ENCODE measurements at places on chromosomes 7 and 10.

- ATAC-seq, result no peak
These were observed 163.1 kb downstream of the PPP1R17 start for GRCh38 chr7:31850066-31850465.

GRCh38 chr7:48207155-48207675, 36.0 kb downstream of the ABCA13 start:
- no peak for ATAC-seq

DNA sequence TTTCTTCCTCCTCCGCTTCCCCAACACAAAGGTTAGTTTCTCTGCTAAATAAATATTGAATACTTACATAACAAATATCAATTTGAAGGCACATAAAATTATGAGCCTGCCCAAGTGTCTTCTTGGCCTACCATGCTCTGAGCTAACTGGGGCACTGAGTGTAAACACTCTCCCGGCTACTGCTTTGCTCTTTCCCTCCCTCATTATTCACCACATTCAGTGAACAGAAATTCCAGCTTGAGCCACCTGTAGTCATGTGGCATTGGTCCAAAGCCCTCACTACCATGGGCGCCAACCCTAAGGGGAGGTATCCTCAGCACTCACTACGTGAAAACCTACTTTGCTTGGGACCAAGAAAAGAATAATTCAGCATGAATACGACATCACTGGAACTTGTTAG, 409.0 kb downstream of the KCNMA1 start:
- ATAC-seq, result no peak

DNA sequence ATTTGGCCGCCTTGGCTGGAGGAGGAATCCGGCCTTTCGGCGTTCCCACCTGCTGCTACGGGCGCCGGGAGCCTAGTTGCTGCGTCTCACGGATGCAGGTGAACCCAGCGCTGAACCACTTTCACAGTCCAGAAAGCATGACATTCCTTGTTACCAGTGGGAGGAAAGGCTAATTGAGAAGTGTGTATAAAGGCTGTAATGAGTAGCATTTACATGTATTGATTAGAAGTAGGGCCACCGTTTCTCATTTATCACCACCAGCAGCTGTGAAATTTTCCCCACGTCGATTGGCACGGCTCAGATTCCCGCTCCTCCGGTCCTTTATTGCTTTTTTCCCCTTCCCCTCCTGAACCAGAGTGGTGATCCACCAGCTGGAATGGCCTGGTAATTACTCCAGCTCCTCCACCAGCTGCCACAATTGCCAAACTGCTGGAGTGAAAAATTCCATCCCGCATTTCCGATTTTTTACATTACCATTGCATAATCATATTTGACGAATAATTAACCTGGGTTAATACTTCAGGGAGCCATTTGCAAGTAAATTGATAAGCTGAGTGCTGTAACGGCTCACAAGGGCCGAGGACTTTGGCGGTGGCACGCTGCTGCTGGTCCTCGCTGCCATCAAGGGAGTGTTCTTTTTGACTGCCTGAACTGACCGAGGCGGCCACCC, 153.3 kb downstream of the POU6F2 start:
- no peak for ATAC-seq

- ATAC-seq, result no peak
These were observed 59.5 kb upstream of the ACSM6 start for GRCh38 chr10:95134490-95134889.

DNA sequence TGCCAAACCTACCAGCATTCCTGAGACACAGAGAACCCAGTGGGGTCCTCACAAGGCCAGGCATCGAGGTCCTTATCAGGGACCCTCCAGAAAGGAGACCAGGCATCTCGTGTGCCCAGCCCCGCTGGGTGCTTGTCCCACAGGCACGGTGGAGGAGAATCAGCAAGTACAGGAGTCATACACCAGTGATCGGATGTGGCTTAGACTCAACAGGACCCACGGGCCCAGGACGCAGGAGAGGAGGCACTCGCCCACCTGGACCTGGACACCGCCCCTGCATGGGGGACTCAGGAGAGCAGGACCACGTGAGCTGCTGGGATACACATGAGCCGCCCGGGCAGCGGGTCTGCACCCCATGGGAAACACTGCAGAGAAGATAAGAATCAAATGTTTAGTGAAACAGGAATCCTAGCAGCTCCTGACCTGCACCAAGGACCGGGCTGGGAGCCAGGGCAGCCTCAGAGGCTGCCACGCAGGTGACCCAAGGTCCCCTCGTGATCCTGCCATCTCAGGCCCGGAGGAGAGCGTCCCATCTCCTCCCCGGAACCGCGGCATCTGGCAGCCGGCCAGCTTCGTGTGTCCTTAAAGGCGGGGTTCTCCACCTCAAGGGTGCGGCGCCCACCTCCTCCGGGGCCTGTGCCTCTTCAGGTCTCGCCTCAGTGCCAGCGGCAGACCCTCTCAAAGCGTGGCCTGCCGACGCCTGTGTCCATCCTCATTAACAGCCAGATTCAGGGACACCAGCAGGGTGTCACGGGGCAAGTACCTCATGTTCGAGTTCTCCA, 59.2 kb downstream of the FOXL3 start:
- no peak for ATAC-seq

- ATAC-seq, result no peak
These were observed 718 bp downstream of the DYNC2I1 start for GRCh38 chr7:158856883-158857668.

DNA sequence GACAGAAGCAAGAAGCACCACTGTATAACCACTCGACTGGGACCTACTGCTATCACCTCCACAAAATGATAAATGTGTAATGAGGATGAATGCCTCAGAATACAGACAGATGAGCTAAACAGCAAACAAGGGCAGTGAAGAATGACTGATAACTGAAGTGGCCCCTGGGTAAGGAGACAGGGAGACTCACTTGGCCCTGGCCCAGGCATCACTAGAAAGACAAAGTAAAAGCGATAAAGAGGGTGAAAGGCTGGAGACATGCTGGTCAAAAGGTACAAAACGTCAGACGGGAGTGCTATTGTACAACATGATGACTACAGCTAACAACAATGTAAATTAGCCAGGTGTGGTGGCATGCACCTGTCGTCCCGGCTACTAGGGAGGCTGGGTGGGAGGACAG, 27.8 kb upstream of the APBB1IP start:
- no peak for ATAC-seq

GRCh38 chr10:20088061-20088701, 271.9 kb downstream of the PLXDC2 start:
- ATAC-seq, result no peak

- ATAC-seq, result no peak
These were observed 161.9 kb upstream of the PTER start for GRCh38 chr10:16274911-16275310.

DNA sequence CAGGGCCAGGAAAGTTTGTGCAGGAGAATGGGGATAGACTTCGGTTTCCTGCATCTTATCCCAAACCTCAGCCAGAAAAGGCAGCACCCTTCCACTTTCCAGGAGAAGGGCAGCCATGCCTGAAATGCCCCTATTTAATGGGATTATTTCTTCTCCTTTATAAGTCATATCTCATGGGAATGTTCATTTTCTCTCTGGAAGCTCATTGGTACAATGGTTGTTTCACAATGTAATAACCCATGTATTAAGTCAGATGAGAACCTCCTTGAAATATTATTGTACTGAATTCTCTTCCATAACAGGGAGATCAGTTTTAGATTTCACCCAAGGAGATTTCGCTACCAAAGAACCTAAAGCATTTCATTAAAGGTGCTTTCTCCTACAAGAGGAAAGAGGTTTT, 457.5 kb downstream of the KCNMA1 start:
- ATAC-seq, result no peak

DNA sequence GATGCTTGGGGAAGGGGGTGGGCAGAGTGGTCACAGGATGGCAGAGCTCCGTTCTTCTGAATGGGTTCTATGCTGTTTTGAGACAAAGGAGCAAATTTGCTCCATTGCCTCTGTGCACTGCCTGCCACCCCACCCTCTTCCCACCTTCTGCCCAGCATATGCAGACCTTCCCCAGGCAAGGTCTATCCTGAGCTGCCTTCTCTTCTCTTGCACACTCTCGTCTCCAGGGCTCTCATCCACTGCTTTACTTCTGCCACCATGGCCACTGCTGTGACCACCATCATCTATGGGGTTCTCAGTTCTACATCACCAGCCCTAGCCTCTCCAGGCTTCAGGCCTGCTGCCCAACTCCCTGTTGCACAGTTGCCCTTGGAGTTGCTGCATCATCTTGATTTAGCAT, 230.4 kb downstream of the TMEM178B start:
- no peak for ATAC-seq

Data from activated CD4-positive, CD25-positive, alpha-beta regulatory T cell treated with anti-CD3 and anti-CD28 coated beads, Interleukin-2, amount 50 U/mL, for 24 hours (primary cell).